Fibroblast of skin of scalp (primary cell): ENCODE measurements at places on chromosomes 4 and X.

GRCh38 chrX:17473021-17473420 lies 98.0 kb downstream of the NHS start:
- DNase-seq, result no peak

GRCh38 chr4:53744446-53745160 lies 153.3 kb upstream of the LNX1 start:
- DNase-seq, result no peak

DNA sequence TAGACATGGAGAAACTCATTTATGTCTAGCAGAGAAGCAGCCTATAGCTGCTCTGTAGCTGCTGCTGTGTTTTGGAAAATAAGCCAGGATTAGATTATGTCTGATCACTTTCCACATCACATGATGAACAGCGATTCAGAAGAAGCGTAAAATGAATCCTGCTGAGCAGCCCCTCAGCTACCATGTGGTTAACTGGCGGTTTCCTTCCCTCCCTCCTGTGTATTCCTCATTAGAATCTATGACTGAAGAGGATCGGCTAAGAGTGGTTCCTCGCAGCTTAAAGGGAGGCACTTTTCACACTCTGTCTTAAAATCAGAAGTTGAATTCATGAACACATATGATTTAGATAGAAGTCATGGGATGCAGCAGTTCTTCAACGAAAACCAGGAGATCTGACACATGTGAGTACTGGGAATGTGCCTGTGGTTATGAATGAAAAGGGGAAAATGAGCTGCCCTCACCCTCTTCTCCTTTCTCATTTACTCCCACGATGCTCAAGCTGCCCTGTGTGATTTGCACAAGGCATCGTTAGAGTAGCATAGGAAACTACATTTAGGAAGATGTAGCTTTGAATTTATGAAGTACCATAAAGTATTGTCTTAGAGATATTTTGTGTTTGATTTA lies at the start of gene PPEF1:
Gene PPEF1 (plus strand): TSS at position 220 of the 624 bp plus-strand sequence. CDS start 136 bp downstream, at position 356.
- peak; percentile 9 for DNase-seq

- DNase-seq, result no peak
Measured at GRCh38 chrX:98207947-98208346, 1324.2 kb downstream of the RPA4 start.

DNA sequence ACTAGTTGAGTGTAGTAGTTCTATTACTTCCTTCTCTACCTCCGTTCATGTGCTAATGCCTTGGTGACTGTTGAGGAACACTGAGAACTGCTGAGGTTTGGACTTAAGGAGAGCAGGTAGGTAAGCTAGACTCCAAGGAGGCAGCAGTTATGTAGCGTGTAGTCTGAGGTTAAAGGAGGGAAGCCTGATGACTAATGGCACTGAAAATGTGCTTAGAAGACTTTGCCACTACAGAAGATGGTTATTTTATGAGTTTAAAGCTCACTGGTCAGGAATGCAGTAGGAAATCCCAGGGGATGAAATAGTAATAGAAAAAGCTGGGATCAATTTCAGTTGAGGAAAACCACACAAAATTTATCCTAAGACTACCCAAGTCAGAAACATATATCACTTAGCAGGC lies 1077.3 kb downstream of the RAPGEF2 start:
- peak; percentile 91 for DNase-seq

- no peak for DNase-seq
Measured at GRCh38 chr4:38621028-38621684, 42.8 kb upstream of the KLF3 start.

GRCh38 chrX:44770121-44770520 lies 73.7 kb upstream of the DUSP21 start:
- DNase-seq, result no peak

DNA sequence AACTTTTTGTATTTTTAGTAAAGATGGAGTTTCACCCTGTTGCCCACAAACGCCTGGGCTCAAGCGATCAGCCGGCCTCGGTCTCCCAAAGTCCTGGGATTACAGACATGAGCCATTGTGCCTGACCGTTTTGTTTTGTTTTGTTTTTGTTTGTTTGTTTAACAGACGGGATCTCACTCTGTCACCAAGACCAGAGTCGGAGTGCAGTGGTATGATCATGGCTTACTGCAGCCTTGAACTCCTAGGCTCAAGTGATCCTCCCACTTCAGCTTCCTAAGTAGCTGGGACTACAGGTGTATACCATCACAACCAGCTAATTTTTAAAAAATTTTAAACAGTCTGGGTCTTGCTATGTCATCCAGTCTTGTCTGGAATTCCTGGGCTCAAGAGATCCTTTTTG lies 53.5 kb downstream of the FNIP2 start:
- no peak for DNase-seq

GRCh38 chr4:38815885-38816782 lies 11.5 kb upstream of the TLR1 start:
- no peak for DNase-seq

- DNase-seq, result peak; percentile 58
Measured at GRCh38 chrX:154458116-154458953, at the start of gene PLXNA3. TSS of gene PLXNA3 (plus strand) at chrX:154458281. CDS start at chrX:154460184, 1,903 bp downstream.

GRCh38 chr4:83489711-83490326 lies 4.9 kb upstream of the ABRAXAS1 start:
- no peak for DNase-seq

- DNase-seq, result peak; percentile 29
Measured at GRCh38 chr4:165668694-165669093, 204.3 kb upstream of the TLL1 start.

DNA sequence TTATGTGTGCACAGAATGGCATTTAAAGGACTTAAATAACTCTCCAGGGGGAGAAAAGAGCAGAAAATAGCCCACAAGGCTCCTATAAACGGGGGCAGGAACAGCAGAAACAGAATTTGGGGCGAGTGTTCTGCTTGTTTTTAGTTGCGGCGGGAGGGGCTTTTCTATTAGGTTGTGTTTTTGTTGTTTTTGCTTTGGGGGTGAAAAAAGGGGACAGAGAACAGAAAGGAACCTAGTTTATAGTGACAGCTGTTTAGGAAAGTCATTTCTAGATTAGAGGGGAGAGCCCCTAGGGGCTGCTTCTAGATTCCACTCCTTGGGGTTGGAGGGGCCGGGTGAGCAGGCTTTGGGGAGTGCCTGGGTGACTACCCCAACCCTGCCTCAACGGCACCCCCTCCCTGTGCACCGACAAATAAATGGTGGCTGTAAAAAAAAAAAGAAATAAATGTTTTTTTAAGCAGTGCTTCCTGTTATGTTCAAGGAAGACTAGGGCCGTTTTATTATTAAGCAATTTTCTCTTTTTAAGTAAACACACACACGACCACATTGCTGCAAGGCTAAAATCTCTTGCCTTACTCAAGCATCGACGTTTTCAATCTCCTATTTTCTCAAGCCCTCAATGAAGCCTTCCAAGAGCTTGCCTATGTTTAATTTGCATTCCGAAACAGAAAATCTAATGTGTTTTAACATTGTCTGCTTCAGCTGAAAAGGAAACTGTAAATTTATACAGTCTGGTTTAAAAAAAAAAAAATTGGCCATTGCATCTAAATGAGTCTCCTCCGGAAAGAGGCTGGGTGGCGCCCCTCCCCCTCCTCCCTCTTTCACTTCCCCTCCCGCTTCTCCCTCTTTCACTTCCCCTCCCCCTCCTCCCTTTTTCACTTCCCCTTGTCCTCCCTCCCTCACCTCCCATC lies 123.3 kb upstream of the TBL1X start:
- peak; percentile 78 for DNase-seq

GRCh38 chrX:131649741-131650140 lies 105.9 kb downstream of the OR13H1 start:
- no peak for DNase-seq

GRCh38 chr4:5166377-5166776 lies 115.1 kb downstream of the STK32B start:
- DNase-seq, result no peak

GRCh38 chrX:20042221-20042620 lies 51.4 kb upstream of the BCLAF3 start:
- no peak for DNase-seq

DNA sequence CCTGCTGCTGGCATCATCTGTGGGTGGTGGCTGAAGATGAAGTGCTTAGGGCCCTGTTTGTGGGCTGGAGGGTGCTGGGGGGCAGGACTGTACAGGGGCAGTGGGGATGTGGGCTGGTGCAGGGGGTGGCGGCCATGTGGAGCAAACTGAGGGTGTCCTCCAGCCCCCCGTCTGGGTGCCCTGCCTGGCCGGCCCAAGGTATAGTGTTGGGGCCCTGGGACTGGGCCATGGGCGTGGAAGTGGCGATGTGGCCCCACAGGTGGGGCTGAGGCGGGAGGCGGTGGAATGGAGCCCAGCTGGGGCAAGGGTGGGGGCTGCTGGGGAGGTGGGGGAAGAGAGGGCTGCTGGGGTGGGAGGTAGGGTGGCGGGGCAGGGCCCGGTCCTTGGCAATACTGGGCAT lies 9.5 kb upstream of the KDM5C start:
- DNase-seq, result no peak

DNA sequence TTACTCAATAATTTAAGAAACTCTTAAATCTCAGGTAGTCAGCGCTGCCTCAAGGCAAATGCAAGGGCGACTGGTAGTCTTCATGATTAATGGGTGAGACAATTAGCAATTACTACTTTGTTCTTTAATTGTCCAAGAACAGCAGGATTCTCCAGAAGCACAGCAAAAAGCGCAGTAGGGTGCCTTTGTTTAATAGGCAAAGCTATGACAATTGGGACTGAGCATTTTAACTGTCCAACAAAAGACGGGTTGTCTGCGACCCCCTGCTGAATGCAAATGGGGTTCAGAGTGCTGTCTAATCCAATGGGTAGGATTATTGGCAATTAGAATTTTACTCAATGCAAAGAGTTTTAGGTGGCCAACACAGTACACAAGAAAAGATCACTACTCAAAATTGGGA lies 286.1 kb downstream of the CHIC1 start:
- no peak for DNase-seq

DNA sequence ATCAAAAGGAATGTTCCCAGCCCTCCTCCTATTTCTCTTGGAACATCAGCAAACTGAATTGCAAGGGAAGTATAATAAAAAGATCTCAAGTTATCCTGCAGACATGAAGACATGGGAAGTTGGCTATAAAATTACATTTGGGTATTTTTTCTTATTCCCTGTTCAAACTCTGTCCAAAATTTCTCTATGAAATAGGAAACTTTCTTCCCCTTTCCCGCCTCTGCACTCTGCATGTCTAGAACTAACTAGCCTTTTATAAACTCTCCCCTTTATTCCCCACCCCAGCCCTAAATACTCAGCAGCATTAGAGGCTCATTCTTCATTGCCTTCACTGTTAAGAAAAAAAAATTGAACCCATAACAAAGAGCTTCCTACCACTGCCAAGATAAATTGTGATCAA lies 126.7 kb upstream of the EDNRA start:
- DNase-seq, result no peak

- peak; percentile 9 for DNase-seq
Measured at GRCh38 chrX:128781506-128781905, 729.3 kb upstream of the ACTRT1 start.

DNA sequence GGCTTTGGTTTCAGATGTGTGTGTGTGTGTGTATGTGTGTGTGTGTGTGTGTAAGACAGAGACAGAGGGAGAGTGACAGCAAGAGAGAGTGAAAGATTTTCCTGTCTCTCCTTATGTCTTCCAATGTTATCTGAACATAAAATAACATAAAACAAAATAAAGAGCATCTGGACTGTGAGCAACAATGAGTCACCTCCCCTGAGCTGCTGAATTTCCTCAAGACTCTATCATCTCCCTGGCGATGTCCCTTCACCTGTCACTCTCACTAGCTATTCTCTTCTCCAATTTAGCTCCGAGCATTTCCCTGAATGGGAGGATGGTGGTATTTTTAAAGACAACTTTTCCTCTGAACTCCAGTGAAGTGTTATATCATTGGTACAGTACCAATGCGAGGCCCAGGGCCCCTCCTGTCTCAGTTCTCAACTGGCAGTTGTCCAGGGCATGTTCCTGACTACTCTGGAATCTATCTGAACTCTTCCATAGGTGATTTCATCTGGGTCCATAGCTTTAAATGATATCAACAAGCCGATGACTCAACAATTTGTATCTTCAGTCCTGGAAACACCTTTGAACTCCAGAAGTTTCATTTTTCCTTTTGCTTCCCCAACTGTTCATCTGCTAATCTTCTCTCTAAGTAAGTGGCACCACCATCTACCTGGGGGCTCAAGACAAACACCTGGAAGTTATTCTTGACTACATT lies 195.0 kb upstream of the CLNK start:
- peak; percentile 38 for DNase-seq

DNA sequence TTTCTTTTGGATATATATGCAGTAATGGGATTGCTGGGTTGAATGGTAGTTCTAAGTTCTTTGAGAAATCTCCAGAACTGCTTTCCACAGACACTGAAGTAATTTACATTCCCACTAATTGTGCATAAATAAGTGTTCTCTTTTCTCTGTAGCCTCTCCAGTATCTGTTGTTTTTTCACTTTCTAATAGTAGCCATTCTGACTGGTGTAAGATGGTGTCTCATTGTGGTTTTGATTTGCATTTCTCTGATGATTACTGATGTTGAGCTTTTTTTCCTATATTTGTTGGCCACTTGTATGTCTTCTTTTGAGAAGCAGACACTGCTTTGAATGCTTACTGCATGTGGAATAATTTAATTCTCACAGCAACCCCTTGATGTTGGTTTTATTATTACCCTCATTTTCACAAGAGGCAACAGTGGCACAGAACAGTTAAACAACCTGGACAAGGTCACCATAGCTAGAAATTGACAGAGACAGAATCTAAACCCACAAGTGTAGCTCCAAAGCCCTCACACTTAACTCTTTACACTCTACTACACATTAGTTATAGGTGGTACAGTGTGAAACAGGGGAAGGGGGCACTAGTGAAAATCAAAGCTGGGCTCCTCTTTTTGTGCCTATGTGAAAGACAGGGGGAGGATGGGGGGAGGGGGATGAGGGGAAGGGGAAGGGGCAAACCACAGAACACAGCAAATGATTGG lies 96.1 kb downstream of the REELD1 start:
- DNase-seq, result no peak

DNA sequence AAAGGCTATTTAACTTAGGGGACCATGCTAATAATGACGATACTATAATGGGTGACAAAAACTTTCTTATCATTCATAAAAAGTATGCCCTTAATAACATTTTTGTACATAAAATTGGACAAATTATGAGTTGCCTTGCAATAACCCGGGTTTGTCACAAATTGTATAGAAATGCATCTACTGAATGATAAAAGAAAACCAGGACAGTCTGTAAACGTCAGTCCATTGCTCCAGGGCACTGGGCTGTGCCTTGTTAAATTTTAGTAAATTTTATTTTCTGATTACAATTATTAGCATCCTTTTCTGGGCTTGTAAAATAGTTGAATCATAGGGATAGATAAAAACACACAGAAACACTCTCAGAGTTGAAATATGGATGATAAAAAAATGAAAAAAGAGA lies 778.3 kb downstream of the RAPGEF2 start:
- DNase-seq, result no peak

GRCh38 chrX:130726661-130727060 lies 176.3 kb downstream of the ENOX2 start:
- peak; percentile 14 for DNase-seq

- DNase-seq, result peak; percentile 78
Measured at GRCh38 chrX:45774961-45775360, 574.3 kb upstream of the DIPK2B start.

- DNase-seq, result peak; percentile 85
Measured at GRCh38 chrX:121308276-121308805, 260.9 kb downstream of the GLUD2 start.

- DNase-seq, result no peak
Measured at GRCh38 chr4:170017252-170017651, 8.9 kb downstream of the MFAP3L start.

- DNase-seq, result no peak
Measured at GRCh38 chr4:187064033-187064432, 340.4 kb upstream of the FAT1 start.
